ENCODE measurements at places on chromosomes 11 and 22.

GRCh38 chr22:22721681-22722354 lies 77.4 kb downstream of the GGTLC2 start:
- DNase-seq, result no peak

GRCh38 chr22:17772958-17773605 lies 1.2 kb downstream of the BID start:
- no peak for DNase-seq

- DNase-seq, result peak; percentile 80
Measured at GRCh38 chr11:104332110-104332509, 168.2 kb upstream of the PDGFD start.

DNA sequence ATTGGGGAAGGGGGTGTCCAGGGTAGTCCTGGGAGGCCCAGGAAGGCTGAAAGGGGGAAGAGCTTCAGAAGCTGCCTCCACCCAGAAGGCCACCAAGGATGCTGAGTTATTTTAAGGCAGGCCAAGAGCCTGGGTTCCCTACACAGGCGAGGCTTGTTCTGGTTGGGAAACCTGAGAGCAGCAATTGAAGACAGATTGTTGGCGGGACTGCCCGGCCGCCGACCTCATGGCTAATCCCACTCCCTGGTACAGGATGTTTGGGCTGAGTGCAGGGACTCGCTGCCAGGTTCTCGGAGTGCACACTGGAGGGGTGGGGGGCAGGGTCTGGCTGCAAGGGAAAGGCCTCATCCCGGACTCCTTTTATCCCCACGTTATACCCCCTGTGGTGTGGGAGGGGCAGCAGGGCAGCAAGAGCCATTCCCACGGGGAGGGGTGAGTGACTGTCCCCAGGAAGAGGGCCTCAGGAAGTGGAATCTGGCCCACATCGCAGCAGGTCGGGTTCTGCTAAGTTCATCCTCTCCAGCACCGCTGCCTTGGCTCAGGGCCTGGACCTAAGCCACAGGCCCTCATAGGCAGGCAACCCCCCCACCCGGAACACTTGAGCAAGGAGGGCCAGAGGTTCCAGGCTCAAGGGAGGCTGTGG lies 43.6 kb upstream of the PRR5 start:
- DNase-seq, result no peak

- DNase-seq, result no peak
Measured at GRCh38 chr11:60972182-60973030, 926 bp downstream of the CD6 start.

All from H1 (cell line).